ENCODE measurements at places on chromosomes 6 and 20.

- no peak for DNase-seq
These were observed 93.4 kb downstream of the ZFP64 start for GRCh38 chr20:52098186-52098585.

DNA sequence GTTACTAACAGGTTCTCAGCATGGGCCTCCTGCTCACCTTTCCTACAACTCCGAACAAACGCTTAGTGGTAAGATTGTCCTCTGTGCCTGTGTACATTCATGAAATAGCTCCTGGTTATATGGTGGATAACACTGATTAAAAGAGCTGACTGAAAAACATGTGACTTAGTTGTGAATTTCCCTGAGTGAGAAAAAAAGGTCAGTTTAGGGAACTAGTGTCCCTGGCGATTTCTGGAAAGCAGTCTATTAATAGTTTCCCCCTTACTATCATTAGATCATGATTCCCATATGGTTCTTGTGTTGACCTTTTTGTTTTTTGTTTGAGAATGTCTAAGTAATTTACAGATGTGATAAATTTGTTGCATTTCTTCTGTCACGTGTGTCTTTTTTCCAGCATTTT is 15.6 kb downstream of the SNRPC start:
- no peak for DNase-seq

DNA sequence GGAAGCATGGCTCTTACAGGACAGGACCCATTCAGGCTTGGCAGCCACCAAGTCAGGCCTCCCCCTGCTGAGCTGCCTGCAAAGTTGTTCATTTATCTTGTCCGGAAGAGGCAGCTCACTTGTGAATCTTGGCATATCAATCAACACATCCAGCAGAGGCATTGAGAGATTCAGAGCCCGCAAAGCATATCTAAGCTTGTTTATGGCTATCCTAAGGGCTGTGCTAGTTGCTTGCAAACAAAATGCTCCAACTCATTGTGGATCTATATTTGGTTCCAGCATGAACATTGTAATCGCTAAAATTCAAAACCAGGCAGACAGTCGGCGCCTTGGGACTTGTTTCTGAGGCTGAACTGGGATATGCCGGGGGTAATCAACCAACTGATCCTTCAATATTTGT is 106.1 kb downstream of the UNC5CL start:
- no peak for DNase-seq

GRCh38 chr6:45741437-45742171 is 274.1 kb downstream of the CLIC5 start:
- DNase-seq = peak; percentile 3

DNA sequence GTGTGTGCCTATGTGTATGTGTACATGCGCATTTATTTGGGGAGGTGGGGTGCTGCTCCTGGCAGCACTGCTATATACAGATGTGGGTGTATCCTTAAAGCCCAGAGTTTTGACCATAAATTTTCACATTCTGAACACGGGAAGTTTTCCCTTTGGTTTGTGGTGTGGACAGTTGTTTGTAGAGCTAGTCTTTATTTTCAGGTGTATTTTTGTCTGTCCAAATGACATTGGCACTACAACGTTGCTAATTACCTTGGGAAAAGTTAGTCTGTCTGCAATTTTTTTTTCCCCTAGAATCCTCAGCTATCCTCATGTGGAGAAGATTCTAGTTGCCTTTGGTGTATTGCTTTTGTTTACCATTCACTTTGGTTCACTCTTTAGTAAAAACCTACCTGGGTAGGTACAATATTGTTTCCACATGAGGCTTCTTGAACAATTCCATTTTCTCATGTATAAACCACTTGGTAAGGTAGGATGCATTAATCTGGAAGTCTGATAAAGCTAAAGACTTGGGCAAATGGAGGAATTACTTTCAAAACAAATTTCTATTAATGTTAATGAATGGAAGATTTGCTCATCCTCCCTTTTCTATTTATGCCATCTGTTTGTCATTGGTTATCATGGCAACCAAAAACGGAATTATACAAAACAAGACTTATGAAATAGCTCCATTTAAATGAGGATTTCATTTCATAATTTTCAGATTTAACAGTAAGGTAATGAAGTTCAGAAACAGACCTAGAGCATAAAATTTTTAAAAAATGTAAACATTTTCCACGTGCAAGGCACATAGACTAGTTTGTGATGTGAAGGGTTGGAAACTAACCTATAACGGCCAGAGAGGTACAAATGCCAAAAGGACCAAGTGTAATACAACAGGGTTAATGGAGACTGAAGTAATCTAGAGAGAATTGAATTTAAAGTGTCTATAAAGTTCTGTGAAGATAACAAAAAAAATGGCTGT is 3.9 kb downstream of the CCN2 start:
- no peak for DNase-seq

DNA sequence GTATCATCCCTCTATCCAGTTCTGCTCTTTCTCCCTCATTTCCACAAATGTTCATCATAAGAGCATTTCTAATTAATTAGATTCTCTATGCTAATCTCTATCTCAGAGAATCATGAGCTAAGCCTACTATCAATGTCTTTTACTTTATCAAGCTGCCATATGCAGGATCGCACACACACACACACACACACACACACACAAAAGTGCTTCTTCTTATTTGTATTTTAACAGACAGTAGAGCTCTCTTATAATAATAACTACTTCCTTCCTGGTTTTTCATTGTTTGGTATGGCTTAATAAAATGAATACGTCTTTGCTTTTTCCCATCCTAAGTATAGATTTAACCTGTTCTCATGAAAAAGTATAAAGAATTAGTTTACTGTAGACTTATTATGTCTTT is 170.2 kb downstream of the HAO1 start:
- no peak for DNase-seq

GRCh38 chr20:34452281-34452982 is 63.8 kb upstream of the DYNLRB1 start:
- DNase-seq = no peak

- DNase-seq = peak; percentile 1
These were observed 29.5 kb downstream of the TSHZ2 start for GRCh38 chr20:53001498-53002301.

DNA sequence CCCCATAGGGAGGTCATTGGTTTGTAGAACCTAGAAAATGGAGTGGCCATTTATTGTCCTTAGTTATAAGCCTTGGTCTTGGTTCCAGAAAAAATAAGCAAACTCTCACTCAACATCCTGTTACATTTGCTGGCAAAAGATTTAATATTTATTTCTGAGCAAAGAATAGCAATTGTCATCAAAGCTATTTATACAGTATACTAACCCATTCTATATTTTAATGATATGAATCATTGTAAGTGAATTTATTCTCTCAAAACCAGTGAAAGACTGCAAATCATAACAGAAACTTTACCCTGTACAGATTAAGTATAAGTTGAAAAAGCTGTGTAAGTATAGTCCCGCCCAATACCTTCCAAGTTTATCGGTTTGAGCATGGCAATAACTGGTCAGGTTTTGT is 364.4 kb downstream of the CD109 start:
- DNase-seq = no peak

GRCh38 chr20:37901654-37902503 is 1.0 kb upstream of the VSTM2L start:
- DNase-seq = peak; percentile 18

GRCh38 chr6:128024046-128024445 is 123.2 kb upstream of the THEMIS start:
- no peak for DNase-seq

GRCh38 chr20:2476742-2477615 is 6.4 kb upstream of the SNRPB start:
- no peak for DNase-seq

DNA sequence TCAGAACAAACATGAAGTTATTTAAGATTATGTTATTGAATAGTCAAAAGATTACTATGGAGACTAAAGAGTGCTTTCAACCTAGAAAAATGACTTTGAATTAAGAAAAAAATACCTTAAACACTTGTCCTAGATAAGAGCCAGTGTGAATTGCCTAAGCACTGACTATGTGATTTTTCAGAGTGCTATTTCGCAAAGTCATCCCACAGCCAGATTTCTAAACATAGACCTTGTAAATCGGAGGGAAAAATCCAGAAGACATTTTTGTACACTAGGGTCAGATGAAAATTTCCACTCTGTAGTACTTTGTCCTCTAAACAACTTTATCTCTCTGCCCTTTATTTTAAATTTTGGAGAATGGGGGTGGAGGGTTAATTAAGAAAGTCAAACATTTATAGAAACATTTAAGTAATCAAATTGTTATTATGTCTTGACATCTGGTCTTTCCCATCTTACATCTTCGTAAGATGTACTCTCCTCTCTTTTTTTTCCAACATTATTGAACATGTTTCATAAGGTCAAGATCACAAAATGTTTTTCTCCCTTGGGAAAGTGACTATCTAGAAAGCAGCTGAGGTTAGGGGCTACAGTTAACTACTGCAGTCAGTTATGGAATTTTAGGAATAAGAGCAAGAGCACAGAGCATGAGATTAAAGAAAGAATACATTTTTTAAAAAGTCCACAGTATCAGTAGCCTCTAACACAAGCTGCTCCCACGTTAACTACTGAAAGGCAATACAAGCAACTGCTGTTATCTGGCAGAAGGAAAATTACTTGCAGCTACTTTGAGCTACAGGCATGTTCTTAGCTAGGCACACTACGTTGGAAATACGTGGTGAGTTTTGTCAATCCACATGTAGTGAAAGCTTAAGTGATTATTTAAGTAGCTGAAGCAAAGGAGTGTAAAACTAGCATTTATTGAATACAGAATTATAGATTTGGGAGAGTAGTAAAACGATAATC is 648.5 kb downstream of the HTR1B start:
- no peak for DNase-seq

DNA sequence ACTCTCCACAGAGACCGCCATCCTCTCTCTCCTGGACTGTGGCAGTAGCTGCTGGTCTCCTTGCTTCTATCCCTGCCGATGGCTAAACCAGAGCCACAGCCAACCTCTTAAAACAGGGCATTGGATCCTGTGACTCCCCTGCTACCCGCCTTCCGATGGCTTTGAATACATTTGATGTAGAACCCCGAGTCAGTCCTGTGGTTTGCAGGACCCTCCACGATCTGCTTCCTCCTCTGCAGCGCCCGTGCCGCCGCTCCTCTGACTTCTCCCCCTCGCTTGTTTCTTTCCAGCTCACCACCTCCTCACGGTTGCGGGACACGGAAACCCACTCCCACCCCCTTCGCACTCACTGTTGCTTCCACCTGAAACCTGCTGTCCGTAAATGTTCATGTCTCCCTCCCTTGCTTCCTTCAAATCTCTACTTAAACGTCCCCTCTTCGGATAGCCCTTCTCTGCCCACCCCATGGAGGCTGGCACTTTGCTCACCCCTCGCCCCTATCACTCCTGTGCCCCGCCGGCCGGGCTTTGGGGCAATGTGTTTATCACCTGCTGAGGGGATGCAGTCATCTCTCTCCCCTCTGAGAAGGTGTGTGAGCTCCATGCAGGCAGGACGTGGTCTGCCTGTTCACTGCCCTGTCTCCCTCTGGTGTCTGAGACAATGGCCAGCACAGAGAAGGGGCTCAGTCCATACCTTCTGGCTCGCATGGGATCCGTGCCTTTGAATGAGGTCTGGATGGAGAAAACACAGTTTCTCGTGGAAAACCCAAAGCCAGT is 67.8 kb downstream of the GFOD1 start:
- DNase-seq = no peak

DNA sequence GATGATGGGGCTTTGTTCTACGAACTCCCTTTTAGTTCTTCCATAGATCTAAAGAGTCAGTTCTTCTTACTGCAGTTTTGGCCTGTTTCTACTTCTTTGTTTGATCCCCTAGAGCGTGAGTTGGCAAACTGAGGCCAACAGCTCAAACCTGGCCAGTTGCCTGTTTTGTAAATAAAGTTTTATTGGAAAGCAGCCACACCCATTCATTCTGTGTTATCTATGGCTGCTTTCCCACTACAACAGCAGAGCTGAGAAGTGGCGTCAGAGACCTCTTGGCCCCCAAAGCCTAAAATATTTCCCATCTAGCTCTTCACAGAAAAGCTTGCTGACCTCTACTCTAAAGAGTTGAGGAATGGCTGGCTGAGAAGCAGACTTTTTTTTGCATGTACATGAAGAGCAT is 52.2 kb downstream of the EYA2 start:
- no peak for DNase-seq
